Breast epithelium (tissue), 4 donors: ENCODE measurements at places on chromosomes 3 and 15.

- peak; percentile 93 for DNase-seq
These were observed 63.8 kb downstream of the ATP1B3 start for GRCh38 chr3:141940194-141940776.

- DNase-seq, result no peak
These were observed 165.7 kb downstream of the P3H2 start for GRCh38 chr3:189954733-189955665.

- DNase-seq, result no peak
These were observed 14.7 kb upstream of the SYN2 start for GRCh38 chr3:11989383-11990038.

DNA sequence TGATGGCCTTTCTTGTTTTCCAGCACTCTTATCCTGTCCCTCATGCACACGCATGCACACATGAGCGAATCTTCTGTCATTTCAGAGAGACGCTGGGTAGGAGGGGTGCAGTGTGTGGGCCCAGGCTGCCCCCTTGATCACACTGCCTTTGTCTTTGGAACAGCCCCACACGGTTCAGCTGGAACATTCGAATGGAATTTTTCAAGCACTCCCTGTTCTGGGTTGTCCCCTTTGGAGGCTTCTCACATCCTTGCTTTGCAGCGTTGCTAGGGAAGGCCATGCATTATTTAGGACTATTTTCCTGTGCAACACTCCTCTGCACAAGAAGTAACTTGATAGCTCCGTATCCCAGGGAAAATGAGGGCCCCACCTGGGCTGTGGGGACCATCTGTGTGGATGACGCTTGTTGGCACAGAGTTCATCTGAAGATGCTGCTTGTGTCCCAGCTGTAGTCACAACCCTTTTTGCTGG, 78.4 kb downstream of the SPSB4 start:
- no peak for DNase-seq

GRCh38 chr15:75151214-75152128, 50.2 kb upstream of the C15orf39 start:
- no peak for DNase-seq

GRCh38 chr3:73827725-73828211, 203.0 kb upstream of the PDZRN3 start:
- no peak for DNase-seq

DNA sequence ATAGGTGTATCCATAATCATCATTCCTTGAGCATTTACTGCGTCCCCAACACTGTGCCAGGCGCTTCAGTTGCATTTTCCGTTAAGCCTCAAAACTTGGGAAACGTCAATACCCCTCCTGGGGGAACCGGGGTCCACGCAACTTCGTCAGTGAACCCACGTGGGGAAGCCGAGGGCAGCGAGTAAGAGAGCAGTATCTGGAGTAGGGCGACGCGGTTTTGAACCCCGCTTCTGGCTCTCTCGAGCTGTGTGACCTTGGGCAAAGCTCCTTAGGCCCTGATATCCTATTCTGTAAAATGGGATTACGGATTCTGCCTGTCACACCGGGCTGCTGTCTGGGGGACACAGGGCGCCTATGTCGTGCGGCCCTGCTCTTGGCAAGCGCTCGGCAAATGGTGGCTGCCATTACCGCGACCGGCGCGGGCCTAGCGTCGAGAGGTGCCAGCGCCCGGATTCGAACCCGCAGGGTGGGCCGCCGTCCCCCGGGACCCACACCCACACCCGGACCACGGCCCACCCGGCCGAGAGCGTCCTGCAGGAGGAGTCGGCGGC, 590 bp downstream of the POLG start:
- DNase-seq, result no peak

- no peak for DNase-seq
These were observed 143.3 kb downstream of the HCN4 start for GRCh38 chr15:73225358-73226015.

GRCh38 chr3:44067431-44067830, 174.3 kb upstream of the TOPAZ1 start:
- no peak for DNase-seq

- DNase-seq, result no peak
These were observed 499.6 kb upstream of the KCNMB2 start for GRCh38 chr3:178036451-178037144.

DNA sequence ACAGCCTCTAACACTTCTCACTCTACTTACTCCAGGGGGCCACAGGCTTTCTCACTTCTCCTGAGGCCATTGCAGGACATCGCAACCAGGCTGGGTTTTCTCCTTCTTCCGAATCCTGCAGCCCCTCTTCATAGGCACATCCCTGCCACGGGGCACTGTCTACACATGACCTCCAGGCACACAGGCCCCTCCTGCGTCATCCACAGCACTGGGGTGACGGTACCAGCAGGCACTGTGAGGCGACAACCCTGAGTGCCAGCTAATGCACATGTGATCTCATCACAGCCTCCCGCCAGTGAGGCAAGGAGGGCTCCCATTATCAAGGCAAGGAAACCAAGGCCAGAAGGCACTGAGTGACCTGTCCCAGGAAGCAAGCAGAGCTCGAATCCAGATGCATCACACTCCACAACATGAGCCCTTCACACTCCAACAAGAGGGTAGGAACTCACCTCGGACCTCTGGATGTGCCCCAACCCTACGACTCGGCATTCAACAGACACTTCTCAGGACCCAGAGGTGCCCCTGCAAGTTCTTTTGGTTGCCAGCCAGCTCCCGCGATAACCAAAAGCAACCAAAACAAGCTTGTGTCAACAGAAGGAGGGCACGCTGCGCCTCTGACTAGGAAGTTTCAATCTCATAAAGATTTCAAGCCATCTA, 16.7 kb downstream of the FAM174B start:
- peak; percentile 15 for DNase-seq

GRCh38 chr3:58459160-58459559, 25.5 kb upstream of the PDHB start:
- no peak for DNase-seq

GRCh38 chr3:187291512-187292132, at the start of gene MASP1:
TSS of gene MASP1 (minus strand) at chr3:187291737. CDS start at chr3:187291632, 105 bp downstream.
- DNase-seq, result no peak

DNA sequence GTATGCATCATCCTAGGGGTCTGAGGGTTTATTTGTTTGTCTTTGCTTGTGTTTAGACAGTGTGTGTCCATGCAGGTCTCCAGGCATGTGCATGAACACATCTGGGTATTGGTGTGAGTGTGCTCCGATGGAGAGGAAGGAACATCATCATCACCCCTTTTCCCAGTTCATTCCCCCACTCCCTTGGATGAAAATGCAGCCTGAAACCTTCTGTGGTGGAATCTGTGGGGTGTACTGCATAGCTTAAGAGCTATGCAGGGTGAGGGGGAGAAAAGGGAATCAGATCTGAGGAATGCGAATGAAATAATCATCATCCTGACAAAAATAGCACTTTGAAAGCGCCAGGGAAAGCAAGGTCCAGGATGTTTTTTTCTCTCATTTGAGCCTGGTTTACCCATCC, 520.1 kb downstream of the NTRK3 start:
- no peak for DNase-seq

DNA sequence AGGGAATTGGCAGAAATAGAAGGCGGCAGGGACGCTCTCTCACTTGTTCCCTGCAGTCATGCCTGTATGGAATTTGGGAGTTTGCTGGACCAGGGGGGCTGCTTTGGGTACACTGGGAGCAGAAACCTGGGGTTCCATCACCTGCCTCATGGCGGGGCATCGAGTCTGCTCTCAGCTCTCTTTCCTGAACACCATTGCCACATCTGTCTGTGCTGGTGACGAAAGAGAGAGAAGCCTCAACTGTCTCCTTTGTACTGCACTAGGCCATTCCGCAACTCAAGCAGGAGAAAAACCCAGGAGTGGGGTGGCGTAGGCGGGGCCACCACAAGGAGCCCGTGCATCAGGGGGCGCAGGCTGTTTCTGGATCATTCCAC, 14.0 kb downstream of the TMEM158 start:
- DNase-seq, result no peak

GRCh38 chr15:92906020-92906419, 5.9 kb downstream of the CHD2 start:
- DNase-seq, result no peak

DNA sequence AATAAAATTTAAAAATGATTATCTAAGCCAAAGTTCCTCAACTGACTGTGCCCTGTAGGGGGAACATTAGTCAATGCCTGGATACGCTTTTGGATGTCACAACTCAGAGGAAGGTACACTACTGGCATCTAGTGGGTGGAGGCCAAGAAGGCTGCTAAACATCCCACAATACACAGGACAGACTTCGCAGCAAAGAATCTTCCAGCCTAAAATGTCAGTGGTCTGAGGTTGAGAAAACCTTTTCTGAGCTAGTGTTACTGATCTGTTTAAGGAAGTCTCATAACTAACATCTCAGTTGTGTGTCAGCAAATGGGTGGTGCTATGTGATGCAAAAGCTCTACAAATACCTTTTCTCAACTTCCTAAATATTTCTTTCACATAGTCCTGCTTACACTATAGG, 20.9 kb upstream of the LDHAL6B start:
- DNase-seq, result no peak

DNA sequence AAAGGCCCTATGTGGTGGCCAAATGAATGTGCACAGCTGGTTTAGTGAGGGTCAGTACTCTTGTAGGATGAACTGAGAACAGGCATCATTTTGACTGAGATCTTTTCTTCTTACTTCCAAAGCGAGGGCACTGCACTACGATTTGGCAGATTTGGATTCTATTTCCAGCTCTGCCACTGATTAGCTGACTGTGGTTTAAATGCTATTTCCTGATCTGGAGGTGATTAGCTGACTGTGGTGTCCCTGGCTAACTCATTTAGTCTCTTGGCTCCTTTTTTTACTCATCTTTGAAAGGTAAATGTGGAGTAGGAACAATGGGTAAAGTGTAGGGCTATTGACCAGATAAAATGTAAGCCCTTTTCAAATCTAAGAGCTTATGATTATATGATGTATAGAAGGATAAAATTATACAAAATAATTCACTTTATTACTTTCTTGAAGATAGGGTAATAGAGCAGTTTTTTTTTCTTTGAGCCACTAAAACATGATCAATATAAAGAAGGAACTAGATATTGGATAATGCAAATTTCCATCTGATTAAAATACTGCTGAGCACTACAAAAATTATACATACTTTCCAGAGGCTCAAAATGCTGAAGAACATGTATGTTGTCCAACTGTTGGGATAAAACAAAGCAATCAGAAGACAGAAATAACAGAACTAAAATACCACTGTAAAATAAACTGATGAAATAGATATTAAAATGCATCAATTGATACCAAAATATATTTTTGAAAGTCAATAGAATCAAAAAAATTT, 39.7 kb upstream of the PLOD2 start:
- no peak for DNase-seq

DNA sequence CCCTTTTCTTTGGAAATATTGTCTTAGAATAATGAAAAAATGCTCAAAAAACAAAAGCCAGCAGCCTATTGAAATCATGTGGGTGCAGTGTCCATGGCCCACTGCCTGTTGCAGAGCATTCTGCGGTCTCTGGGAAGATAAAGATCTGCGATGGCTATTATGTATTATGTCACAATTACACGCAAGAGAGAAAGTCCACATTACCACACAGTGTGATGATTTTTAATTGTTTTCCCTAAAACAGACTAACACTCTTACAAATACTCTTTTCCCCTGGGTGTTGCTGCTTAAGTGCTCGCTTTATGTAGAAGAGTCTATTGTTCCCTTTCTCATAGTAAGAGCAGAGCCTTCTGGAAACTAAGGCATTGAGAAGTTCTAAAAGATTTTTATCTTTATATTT, 32.2 kb downstream of the SSR3 start:
- no peak for DNase-seq

GRCh38 chr15:41182266-41182665, 48.3 kb downstream of the EXD1 start:
- no peak for DNase-seq

DNA sequence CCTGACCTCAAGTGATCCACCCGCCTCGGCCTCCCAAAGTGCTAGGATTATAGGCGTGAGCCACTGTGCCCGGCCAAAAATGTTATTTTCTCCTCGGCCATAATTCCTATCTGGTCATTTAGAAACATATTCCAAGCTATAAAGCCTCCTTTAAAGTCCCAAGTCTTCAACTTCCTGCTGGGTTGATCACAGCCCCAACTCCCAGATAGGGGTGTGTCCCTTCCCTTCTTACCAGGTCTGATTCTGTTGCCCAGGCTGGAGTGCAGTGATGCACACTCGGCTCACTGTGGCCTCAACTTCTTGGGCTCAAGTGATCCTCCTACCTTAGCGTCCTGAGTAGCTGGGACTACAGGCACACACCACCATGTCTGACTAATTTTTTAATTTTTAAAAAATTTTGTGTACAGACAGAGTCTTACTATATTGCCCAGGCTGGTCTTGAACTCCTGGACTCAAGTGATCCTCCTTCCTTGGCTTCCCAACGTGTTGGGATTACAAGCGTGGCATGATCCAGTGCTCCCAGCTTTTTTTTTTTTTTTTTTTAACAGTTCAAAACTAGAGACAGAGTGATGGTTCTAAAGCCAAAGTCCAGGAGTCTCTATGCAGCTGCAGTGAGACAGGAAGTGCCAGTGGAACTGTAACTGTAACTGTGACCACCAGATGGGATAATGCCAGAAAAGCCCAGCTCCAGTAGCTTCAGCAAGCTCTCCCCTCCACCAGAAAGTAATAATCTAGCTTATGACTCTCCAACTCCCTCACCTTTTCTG, 8.2 kb upstream of the PRKAR2A start:
- DNase-seq, result no peak

DNA sequence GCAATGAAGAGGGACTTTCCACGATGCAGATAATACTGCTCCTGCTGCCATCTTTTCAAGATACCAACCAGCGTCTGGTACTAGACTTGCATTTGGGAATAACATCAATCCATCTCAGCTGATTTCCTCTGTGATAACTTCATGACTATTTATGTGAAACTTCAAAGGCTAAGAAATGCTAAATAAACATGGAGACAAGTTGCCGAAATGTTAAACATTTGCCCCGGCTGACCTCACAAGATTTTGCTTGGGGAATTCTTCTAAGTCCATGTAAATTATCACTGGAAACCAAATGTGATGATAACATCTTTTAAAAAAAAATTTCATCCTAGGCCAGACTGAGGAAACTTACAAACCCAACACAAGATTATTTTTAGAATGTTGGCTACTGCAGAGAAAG, 185.8 kb upstream of the PRICKLE2 start:
- no peak for DNase-seq

DNA sequence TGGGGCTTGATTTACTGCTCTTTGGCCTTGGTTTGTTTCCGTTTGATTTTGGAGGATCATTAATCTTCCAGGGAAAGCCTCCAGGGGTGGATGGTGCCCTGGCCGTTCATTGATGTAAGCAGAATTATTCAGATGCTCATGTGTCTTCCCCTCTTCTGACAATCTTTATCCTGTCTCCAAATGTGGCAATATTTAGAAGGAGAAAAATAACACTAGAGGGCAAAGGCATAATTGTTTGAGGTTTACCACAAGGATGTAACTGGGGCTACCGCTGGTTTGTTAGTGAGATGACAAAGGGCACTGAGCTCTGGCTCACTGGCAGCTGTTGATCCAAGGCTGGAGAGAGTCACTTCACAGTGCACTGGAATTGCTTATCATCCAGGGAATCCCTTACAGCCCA, 18.2 kb upstream of the PLCL2 start:
- no peak for DNase-seq

DNA sequence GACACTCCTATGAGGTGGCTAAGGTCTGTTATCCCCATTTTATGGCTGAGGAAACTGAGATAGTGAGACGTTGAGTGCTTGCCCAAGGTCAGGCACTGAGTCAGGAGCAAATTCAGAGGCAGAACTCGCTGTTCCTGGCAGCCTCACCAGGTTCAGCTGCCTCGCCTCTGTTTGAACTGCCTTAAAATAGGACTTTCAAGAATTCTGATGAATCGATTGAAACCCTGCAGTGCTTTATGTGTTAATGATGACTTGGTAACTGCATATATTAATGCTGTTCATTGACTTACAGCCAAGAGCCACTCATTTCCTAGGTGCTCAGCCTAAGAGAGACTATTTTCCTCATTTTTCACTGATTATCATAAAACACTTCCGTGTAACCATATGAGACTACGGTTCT, 79.5 kb upstream of the BHLHE40 start:
- DNase-seq, result no peak
